Lower lobe of right lung (tissue), 2 donors: ENCODE measurements at places on chromosomes 1 and 21. TPM values are rescaled to one million over a fixed set of nuclear protein-coding genes. Genes with fewer than 3 reads are reported as not detected.
A peak's percentile ranks its signal among the peaks of the same experiment; 100 is the strongest.

The MIER1 gene
- 44.0 TPM for total RNA-seq

The LINGO4 gene
- total RNA-seq, result 0.50 TPM

The IER5 gene
- 33.2 TPM for total RNA-seq

The MSH4 gene
- total RNA-seq, result 0.65 TPM

GRCh38 chr1:230827801-230828200, 40.5 kb downstream of the C1orf198 start:
- no peaks in the 10 kb centered on the region for H3K36me3 ChIP-seq
- H3K4me3 ChIP-seq, result no peak overlapping the region
- H3K27ac ChIP-seq, result no peak overlapping the region
- H3K27me3 ChIP-seq, result no peaks in the 10 kb centered on the region
- no peak for DNase-seq

GRCh38 chr1:21906173-21907078, 30.7 kb downstream of the HSPG2 start:
- H3K4me3 ChIP-seq, result no peak overlapping the region
- H3K27ac ChIP-seq, result peak overlapping the region; percentile 74
- H3K36me3 ChIP-seq, result no peaks in the 10 kb centered on the region
- H3K4me1 ChIP-seq, result peaks cover 94% of the 10 kb centered on the region
- no peak for DNase-seq

- H3K4me1 ChIP-seq, result no peaks in the 10 kb centered on the region
- H3K27ac ChIP-seq, result no peak overlapping the region
- H3K4me3 ChIP-seq, result no peak overlapping the region
- DNase-seq, result no peak
These were observed 53.5 kb upstream of the DUSP10 start for GRCh38 chr1:221795380-221795779.

DNA sequence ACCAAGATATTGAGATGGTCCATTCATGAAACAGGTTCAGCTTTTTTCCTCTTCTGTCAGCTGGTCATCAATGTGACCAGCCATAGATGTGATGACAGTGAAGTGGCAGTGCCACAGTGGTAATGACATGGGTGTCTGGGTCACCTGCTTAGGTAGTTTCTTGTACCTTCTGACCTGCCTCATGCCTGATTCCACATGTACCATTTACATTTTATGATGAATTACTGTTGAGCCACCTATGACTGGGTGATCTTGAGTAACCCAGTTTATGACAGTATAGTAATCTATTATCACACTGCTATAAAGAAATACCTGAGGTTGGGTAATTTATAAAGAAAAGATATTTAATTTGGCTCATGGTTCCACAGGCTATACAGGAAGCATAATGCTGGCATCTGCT, 45.7 kb downstream of the RGSL1 start:
- no peak overlapping the region for H3K27ac ChIP-seq
- H3K4me3 ChIP-seq, result no peak overlapping the region
- H3K36me3 ChIP-seq, result no peaks in the 10 kb centered on the region
- H3K4me1 ChIP-seq, result no peaks in the 10 kb centered on the region
